ENCODE measurements at places on chromosomes 3 and 15.
A peak's percentile ranks its signal among the peaks of the same experiment; 100 is the strongest.

GRCh38 chr3:170196833-170197232, 15.3 kb upstream of the PHC3 start:
- DNase-seq: no peak

GRCh38 chr3:95508124-95508523, 1306.3 kb upstream of the EPHA6 start:
- DNase-seq: no peak

- DNase-seq: peak; percentile 4
These were observed 32.0 kb upstream of the ZNF445 start for GRCh38 chr3:44509393-44509921.

DNA sequence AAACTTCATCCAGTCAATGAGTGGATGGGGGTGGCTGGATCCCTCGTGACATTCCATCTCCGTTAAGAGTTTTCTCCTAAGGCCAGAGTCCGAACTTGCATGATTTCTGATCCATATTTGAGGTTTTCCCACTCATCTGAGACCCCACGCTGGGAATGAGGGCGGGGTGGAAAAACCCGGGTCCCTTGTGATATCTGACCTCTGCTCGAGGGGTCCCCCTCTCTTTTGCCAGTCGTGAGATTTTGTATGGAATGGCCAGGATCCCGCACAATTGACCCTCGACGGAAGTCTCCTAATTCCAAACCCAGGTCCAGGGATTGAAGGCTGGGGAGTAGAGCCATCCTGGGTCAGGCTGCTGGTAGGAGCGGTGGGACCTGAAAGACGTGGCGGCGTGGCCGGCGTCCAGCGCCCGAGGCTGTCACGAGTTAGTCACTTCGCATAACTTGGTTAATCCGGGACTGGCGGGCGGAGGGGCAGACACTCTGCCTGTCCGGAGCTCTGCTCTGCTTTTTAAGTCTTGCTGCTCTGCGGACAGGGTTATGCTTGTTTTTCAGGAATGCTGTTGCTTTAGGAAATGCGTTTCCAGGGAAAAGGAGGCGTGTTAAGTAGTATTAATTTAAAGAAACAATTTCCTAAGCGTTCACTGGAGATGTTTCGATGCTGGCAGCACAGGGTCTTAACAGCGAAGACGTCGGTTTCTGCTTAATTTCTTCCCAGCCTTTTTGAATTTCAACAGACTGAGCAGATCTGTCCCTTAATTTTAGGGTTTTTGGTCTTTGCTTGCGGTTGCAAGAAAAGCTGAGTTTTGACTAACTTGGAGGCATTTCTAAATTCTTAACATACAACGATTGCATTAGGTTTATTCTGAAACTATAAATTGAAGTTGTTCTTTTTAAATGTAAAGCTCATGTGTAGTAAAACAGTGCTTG, 69.7 kb upstream of the LRRFIP2 start:
- peak; percentile 69 for DNase-seq

GRCh38 chr3:192864941-192865340, 52.7 kb downstream of the MB21D2 start:
- DNase-seq: peak; percentile 62

DNA sequence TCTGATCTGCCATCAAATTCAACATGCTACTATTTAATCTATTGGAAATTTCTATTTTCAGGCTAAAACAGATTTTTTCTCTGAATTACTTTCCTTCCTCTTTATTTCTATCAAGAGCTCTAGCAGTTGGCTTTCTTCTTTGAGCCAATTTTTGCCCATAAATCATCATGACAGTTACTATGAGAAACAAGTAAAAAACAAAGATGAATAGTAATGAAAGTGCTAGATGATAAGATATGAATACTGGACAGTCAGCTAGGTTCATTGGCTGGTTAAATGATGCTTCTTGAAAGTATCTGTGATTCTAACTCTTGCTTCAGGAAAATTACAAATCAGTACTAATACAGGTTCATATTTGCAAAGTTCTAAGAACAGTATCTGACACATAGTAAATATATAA, 38.6 kb upstream of the NANOGP8 start:
- peak; percentile 30 for DNase-seq

DNA sequence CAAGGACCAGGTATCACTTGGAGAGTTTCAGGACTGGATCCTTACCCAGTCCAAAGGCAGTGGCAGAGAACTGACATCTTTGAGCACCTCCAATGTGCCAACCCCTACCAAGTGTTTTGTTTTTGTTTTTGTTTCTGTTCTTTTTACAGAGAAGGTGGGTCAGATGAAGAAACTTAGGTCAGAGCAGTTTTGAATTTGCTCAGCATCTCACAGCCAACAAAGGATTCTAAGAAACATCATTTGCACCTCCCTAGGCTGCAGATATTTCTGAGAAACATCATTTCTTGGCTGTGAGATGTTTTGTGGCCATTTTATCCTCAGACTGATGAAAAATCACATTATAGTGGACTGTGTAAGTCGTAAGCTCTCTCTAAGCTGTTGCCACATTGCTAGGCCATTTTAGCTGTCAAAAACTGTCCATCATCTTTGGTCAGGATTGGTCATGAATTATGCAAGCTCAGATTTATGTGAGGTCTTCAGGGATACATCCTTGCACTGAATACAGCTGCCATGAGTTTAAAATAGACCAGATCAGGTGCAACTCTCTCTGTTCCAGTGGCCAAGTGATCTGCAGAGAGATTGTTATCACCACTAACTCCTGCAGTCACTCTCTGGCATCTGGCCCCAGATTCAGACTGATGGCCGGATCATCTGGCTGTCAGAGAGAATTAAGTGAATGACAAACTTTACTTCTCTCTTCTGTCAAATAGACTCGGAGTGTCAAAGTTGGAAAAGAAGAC, 341.5 kb downstream of the EPHB1 start:
- no peak for DNase-seq

DNA sequence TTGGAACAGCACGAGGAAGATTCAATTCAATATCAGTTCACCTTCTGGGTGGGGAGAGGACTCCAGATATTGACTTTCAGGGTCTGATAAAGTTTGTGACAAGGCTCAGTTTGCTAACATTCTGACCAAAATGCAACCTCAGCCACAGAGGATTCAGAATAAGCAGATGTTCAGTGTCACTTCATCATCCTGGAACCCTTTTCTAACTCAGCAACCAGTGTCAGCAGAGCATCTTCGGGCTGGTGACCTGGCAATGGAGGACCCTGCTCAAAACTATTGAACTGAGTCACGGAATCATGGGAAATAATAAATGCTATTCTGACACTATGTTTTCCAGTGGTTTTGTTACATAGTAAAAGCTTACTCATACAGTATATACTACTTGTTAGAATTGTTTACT, 433.4 kb upstream of the CFAP20DC start:
- no peak for DNase-seq

- no peak for DNase-seq
These were observed 1137.3 kb upstream of the CADM2 start for GRCh38 chr3:83821506-83821905.

- DNase-seq: peak; percentile 56
These were observed 20.7 kb downstream of the TIMP4 start for GRCh38 chr3:12138044-12138443.

DNA sequence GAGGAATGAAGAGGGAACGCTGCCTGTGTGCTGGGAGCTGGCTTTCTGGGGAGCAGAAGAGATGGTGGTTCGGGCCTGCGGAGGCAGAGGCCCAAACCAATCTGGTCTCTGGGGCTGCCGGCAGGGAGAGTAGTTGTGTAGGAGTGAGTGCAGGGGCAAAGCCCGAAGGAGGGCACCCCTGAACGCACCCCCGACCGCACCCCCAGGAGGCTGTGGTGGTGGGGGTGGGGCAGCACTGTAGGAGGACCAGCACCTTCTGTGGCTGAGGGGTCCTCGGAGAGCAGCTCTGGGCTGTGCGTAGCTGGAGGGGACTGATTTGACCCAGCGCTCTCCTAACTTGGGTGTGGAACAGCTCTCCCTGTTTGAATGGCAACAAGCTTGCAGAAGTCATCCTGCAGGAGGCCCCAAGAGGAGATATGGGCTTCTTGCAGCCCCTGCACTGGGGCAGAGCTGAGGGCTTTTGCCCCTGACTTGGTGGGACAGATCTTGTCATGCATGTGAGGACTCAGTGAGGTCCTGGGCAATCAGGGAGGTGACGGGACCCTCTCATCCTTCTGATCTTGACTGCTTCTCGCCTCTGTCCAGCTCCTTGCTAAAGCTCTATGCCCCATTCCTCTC, 26.1 kb downstream of the C15orf39 start:
- DNase-seq: no peak

DNA sequence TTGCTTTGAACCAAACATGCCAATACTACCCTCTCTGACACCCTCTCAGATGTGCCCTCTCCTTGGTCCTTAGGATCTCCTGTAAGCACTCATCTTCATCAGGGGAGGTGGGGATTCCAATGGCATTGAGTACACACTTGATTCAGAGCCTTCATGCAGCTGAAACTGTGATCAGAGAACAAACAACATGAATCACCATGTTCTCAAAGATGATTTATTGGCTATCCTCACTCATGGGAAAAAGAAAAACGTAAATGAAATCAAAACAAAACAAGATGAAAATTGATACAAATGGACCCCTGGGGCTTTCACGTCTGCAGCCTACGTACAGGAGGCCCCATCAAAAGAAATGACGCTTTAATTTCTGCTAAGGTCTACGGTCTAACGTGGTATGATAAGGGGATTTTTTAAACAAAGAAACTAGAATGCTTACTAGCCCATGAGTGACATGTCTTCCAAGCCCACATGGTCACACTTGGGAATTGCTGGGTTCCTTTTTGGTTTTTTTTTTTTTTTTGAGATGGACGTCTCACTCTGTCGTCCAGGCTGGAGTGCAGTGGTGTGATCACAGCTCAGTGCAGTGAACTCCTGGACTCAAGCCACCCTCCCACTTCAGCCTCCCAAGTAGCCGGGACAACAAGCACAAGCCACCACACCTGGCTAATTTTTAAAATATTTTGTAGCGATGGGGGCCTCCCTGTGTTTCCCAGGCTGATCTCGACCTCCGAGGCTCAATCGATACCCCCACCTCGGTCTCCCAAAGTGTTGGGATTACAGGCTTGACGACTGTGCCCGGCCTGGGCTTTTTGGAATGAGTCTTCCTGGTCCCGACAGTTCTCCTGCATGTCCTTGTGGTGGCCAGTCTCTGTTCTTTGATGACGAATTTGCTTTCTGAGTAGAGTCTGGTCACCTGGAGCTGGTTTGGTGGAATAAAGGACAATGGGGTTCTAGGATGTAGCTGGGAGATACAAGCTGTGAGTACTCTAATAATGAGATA, 202.6 kb downstream of the XXYLT1 start:
- peak; percentile 13 for DNase-seq

- DNase-seq: peak; percentile 31
These were observed 14.1 kb downstream of the FYCO1 start for GRCh38 chr3:45981346-45982074.
